ENCODE measurements at places on chromosomes 5 and 9. TPM values are rescaled to one million over a fixed set of nuclear protein-coding genes. Genes with fewer than 3 reads are reported as not detected.

The CYLC2 gene
- total RNA-seq = not detected

The LRRC70 gene
- 0.34 TPM for total RNA-seq

The CDKN2B gene
- 2.0 TPM for total RNA-seq

The CDH9 gene
- not detected for total RNA-seq

The OBP2B gene
- total RNA-seq = not detected

The SH3PXD2B gene
- 115 TPM for total RNA-seq

Data from melanocyte of skin (primary cell).